ENCODE measurements at places on chromosomes 3 and 15. TPM values are rescaled to one million over a fixed set of nuclear protein-coding genes. Genes with fewer than 3 reads are reported as not detected.

Gene GOLGA8J
- not detected for total RNA-seq

- no peak for DNase-seq
Observed at GRCh38 chr3:188812198-188812597, 359.6 kb upstream of the TPRG1 start.

DNA sequence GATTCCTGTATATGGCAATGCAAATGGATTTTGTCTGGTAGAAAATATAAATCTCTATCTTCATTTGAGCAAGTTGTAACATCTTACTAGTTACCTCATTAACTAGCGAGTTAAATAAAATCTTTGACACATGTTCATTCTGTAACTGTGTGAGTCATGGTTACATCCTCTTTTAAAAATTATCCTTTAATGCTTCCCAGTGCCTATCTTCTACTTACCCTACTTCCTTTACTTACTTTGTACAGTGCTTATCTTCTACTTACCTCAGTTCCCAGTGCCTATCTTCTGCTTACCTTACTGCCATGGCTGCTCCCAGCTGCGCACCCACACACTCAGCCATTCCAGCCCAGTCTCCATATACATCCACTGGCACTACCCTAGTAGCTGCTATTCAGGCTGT lies 71.9 kb upstream of the GOLGA8B start:
- no peak for DNase-seq

DNA sequence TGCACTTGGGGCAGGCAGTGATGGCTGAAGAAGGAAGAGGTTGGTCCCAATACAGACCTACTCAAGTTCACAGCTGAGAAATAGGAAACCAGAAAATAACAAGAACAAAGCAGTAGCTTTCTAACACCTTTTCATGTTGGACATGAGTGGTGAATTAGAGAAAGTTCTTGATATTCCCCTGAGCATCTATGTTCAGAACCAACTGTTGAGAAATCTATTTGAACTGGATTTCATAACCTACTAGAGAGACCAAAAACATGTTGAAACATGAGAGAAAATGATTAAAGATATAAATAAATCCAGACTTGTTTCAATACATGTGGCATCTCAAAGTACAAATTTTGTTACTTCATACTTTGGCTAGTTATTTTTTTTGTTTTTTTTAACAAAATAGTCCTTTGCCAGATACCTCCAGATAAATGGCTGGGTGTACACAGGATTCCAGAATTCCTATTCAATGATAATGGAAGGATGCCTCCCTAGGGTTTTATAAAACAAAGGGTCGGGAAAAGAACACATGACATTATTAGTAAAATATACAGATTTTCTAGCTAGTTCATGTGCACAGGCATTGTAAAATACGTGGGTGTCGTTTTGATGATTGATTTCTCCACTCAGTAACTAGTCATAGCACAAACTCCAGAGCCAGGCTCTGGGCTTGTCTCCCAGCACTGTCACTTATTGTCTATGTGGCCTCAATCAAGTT lies 34.4 kb upstream of the TNFSF10 start:
- no peak for DNase-seq

Data from G401 (cell line).